ENCODE measurements at places on chromosomes 2 and 18.

DNA sequence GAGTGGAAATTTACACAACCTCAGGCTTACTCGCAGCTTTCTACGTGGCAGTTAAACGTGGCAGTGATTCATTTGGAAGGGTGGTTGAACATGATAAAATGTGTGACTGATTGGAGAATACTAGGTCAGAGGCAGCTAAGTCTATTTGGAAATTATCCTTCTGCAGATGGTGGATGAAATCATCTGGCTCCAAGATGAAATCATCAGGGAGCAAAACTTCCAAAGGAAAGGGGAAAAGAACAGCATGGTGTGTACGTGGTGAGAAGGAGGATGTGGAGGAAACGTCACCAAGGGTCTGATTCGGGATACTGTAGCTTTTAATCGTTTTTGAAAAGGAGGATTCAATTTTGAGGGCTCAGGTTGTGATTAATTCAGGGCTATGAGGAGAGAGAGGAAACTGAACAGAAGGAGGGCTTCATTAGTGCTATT lies 47.9 kb downstream of the COL3A1 start:
- DNase-seq = no peak

- DNase-seq = no peak
Measured at GRCh38 chr2:171390941-171391516, 42.8 kb downstream of the METTL8 start.

GRCh38 chr2:30148850-30149249 lies 2.0 kb downstream of the YPEL5 start:
- DNase-seq = no peak

DNA sequence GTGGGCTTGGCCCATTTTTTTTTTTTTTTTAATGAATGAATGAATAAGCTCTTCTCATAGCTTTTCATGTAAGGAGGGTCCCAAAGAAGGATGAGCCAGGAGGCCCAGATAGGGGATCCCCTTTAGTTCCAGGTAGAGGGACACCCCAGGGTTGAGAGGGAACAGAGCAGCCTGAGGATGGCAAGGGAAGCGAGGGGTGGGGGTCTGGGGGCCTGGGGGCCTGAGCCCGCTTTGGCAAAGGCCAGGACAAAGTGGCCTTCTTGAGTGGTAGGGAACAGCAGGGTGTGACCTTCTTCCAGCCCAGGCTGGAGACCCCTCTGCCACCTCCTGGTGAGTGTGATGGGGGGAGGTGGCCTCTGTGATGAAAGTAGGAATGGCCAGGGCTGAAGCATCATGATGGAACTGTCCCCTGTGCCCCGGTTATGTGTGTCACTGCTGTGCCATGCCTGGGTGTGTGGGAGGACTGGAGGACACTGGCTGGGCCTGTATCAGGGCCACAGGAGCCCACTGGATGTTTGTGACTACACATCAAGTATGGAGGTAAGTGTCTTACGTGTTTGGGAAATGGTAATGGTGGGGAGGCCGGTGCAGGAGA lies 263.5 kb upstream of the HDAC4 start:
- no peak for DNase-seq

DNA sequence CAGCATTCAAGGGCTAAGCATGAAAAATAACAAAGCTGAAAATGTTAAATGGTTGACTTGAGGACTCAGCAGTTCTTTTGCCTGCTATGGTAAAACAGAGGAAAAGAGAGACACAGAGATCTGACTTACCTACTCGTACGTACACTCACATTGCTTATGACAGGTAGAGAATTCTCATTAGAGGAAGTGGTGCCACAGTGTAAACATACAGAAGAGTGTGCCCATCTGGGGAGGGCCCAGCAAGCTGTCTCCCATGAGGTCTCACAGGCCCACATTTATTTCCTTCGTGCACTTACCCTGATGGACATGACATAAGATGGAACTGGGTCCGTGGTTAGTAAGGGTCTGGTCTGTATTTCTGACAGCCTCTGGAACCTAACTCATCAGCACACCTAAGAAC lies 729.1 kb downstream of the BCL11A start:
- no peak for DNase-seq

GRCh38 chr2:234594715-234595114 lies 97.8 kb upstream of the ARL4C start:
- DNase-seq = no peak
